ENCODE measurements at places on chromosomes 13 and 19.

GRCh38 chr13:114142640-114143490 is 10.4 kb upstream of the RASA3 start:
- DNase-seq, result peak; percentile 63

- no peak for DNase-seq
These were observed 1.1 kb upstream of the MAST1 start for GRCh38 chr19:12837225-12837624.

- DNase-seq, result no peak
These were observed 675 bp downstream of the PPP1R14A start for GRCh38 chr19:38255383-38256014.

DNA sequence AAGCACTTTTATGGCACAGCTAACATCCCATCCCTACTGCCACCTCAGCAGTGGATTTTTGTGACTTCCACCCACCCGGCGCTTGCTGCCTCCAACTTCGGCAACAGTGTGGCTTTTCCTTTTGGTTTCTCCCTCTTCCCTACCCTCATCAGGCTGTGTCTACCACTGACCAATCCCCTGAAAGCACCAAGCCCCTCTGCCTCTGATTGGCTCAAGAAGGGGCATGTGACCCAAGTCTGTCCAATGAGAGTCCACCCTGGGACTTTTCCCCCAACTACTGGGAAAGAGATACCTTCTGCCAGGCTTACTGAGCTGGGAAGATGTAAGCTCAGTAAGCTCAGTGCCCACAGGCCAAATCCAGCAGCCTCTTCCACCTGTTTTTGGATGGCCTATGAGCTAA is 5.8 kb downstream of the SMIM7 start:
- no peak for DNase-seq

DNA sequence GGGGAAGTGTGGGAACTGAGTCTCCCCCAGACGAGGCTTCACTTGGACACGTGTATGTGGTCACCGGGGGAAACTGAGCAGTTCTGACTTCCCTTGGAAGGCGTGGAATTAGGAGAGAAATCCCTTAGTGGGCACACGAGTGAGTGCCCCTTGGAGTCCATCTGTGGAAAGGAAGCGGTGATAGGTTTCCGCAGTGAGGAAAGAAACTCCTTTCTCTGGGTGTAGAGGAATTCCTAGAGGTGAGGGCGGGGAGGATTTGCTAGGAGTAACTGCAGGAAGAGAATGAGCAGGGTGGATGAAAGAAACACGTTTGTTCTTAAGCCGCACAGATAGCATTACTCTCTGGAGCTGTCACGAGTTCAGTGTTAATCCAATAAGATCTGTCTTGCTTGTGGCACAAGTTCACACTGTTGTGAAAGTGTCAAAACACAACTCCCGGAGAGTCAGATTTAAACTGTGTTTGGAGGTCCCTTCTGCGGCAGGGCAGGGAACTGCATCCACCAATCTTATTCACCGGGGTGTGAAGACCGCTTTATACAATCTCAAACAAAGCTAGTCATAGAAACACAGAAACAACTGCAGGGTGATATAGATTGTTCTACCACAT is 1.2 kb downstream of the KL start:
- peak; percentile 16 for DNase-seq

GRCh38 chr19:41219924-41220567 is 1.0 kb downstream of the AXL start:
- DNase-seq, result peak; percentile 72
